Hepatocyte (in vitro differentiated cells): ENCODE measurements at places on chromosomes 5 and 9.

DNA sequence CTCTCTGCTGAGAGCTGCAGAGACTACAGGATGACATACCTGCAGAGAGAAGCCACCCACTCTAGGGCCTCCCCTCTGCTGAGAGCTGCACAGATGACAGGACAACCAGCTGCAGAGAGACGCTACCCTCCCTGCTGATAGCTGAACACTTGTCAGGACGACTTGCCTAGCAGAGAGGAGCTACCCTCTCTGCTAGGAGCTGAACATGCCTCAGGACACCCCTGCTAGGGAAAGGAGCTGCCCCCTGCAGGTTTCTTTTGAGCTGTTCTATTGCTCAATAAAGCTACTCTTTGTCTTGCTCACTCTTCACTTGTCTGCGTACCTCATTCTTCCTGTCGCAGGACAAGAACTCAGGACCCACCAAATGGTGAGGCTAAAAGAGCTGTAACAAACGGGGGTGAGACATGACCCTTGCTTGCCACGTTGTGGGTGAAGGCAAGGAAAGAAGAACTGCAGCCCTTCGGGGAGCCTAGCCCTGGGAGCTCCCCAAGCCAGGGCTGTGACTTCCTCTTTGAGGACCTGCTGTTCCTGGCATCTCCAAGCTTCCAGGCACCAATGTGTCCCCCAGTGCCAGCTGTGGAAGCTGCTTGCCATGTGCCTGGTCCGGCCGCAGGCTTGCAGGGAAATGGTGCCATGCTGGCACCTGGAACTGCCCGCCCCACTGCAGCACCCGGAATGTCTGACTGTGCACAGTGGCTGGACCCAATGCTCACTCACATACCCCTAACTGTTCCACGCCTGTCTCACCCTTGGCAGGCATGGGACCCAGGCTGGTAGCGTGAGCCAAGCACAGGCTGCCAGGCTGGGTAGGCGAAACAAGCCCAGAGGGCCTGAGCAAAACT lies 5.1 kb upstream of the TESK1 start:
- no peaks in the 10 kb centered on the region for H3K27me3 ChIP-seq
- no peaks in the 10 kb centered on the region for H3K36me3 ChIP-seq
- H3K4me3 ChIP-seq: no peak overlapping the region
- H3K4me1 ChIP-seq: peaks cover 9% of the 10 kb centered on the region
- DNase-seq: no peak
- no peak overlapping the region for H3K27ac ChIP-seq

DNA sequence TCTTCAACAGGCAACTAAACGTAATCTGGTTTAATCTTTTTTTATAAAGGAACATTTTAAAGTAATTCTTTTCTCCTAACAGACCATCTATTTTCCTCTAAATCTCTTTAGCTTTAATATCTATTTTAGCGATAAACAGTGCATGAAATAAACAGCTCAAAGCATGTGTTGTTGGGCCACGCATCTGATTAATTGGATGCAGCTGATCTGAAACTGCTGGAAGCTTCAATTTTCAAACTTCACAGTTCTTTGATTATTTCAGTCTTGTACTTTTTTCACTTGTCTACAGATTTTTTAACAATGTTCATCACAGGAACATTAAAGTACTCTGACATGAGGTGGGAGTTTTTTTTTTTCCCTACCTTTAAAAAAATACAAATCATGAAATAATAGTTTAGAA lies 443.6 kb downstream of the HCN1 start:
- no peak for DNase-seq
- H3K4me3 ChIP-seq: no peak overlapping the region
- H3K27ac ChIP-seq: no peak overlapping the region
- H3K4me1 ChIP-seq: no peaks in the 10 kb centered on the region
- H3K36me3 ChIP-seq: no peaks in the 10 kb centered on the region

- peaks cover 13% of the 10 kb centered on the region for H3K27me3 ChIP-seq
- no peak overlapping the region for H3K27ac ChIP-seq
- no peak overlapping the region for H3K4me3 ChIP-seq
- DNase-seq: peak; percentile 30
- H3K36me3 ChIP-seq: no peaks in the 10 kb centered on the region
These were observed 27.6 kb upstream of the ATP6V1G1 start for GRCh38 chr9:114559830-114560513.

- H3K4me1 ChIP-seq: no peaks in the 10 kb centered on the region
- H3K4me3 ChIP-seq: no peak overlapping the region
- no peak overlapping the region for H3K27ac ChIP-seq
- no peaks in the 10 kb centered on the region for H3K27me3 ChIP-seq
- H3K36me3 ChIP-seq: no peaks in the 10 kb centered on the region
- no peak for DNase-seq
These were observed 27.7 kb upstream of the TMOD1 start for GRCh38 chr9:97473717-97474116.

- DNase-seq: no peak
- H3K27me3 ChIP-seq: no peaks in the 10 kb centered on the region
- H3K4me1 ChIP-seq: no peaks in the 10 kb centered on the region
- H3K27ac ChIP-seq: no peak overlapping the region
These were observed 33.4 kb downstream of the SYK start for GRCh38 chr9:90834828-90835595.

GRCh38 chr5:103336941-103337340 lies 78.4 kb downstream of the MACIR start:
- H3K36me3 ChIP-seq: no peaks in the 10 kb centered on the region
- no peaks in the 10 kb centered on the region for H3K27me3 ChIP-seq
- DNase-seq: no peak
- no peak overlapping the region for H3K27ac ChIP-seq
- H3K4me3 ChIP-seq: no peak overlapping the region
